Uterus (tissue), 4 donors: ENCODE measurements at places on chromosomes 3 and 15. TPM values are rescaled to one million over a fixed set of nuclear protein-coding genes. Genes with fewer than 3 reads are reported as not detected.
A peak's percentile ranks its signal among the peaks of the same experiment; 100 is the strongest.

DNA sequence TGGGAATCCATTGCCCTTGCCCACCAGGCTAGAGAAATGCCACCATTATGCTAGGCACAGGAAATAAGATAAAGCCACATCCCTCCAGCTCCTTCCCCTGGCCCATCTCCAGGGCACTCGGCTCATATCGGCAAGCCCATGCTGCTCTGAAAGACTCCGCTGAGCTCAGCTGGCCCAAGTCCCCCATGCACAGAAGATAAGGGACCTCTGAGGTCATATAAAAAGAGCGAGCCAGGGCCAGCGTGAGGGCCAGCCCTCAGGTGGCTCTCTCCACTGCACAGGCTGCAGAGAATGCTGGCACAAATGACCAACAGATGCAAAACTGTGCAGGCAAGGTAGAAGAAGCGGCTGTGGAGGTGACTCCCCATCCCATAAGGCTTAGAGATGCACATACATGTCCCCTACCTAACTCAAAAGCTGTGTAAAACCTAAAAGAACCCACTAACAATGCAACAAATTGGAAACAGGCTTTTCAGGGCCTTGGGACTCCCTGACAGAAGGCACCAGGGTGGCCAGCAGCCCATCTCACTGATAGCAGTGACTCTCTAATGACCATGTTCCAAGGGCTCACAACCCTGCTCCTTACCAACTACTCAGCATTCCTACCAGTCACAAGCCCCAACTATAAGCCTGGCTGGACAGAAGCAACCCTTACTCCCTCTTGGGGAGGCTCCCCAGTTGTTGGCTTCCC is 3.0 kb downstream of the RAB6B start:
- no peak overlapping the region for H3K4me3 ChIP-seq
- H3K36me3 ChIP-seq: no peaks in the 10 kb centered on the region
- H3K27me3 ChIP-seq: no peaks in the 10 kb centered on the region
- no peak overlapping the region for H3K27ac ChIP-seq
- H3K4me1 ChIP-seq: no peaks in the 10 kb centered on the region

The VILL gene
- 1.8 TPM for total RNA-seq

The TAGLN3 gene
- total RNA-seq: 0.48 TPM

- peak overlapping the region; percentile 15 for H3K4me3 ChIP-seq
- no peaks in the 10 kb centered on the region for H3K36me3 ChIP-seq
- no peaks in the 10 kb centered on the region for H3K4me1 ChIP-seq
- H3K27ac ChIP-seq: peak overlapping the region; percentile 73
- no peaks in the 10 kb centered on the region for H3K27me3 ChIP-seq
- no peak for DNase-seq
Observed at GRCh38 chr3:23129117-23129516, 74.0 kb upstream of the UBE2E2 start.

DNA sequence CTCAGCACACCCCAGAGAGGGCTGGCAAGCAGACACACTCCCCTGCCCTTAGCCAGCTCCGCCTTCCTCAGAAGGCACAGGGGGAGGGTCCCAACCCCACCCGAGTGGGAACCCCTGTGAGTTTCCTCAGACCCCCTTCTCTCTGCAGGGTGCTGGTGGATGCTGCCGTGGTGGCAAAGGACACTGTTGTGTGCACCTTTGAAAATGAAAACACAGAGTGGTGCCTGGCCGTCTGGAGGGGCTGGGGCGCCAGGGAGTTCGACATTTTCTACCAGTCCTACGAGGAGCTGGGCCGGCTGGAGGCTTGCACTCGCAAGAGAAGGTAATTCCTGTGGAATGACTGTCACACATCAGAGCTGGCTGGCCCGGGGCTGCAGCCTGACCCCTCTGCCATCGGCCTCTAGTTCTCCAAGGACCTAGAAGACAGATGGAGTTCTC is 149.4 kb downstream of the LRRK1 start:
- H3K4me3 ChIP-seq: no peak overlapping the region
- no peaks in the 10 kb centered on the region for H3K4me1 ChIP-seq
- H3K27me3 ChIP-seq: no peaks in the 10 kb centered on the region

The ANKRD63 gene
- 0.52 TPM for total RNA-seq

The EFL1 gene
- total RNA-seq: 28.3 TPM

GRCh38 chr3:156682501-156682900 is 8.1 kb downstream of the TIPARP start:
- no peaks in the 10 kb centered on the region for H3K36me3 ChIP-seq
- H3K4me1 ChIP-seq: peaks cover 3% of the 10 kb centered on the region
- no peaks in the 10 kb centered on the region for H3K27me3 ChIP-seq
- no peak for DNase-seq
- no peak overlapping the region for H3K27ac ChIP-seq
- no peak overlapping the region for H3K4me3 ChIP-seq

- DNase-seq: peak; percentile 48
- no peaks in the 10 kb centered on the region for H3K27me3 ChIP-seq
- H3K4me1 ChIP-seq: peaks cover 8% of the 10 kb centered on the region
- H3K36me3 ChIP-seq: no peaks in the 10 kb centered on the region
- no peak within 1 kb of the TSS for H3K27ac ChIP-seq
Observed at GRCh38 chr3:127628788-127629466, at the start of gene PODXL2. PODXL2 (plus strand) TSS chr3:127629185; CDS start chr3:127629220, 35 bp downstream.

GRCh38 chr15:44069489-44069888 is 125.6 kb downstream of the FRMD5 start:
- no peaks in the 10 kb centered on the region for H3K27me3 ChIP-seq
- no peak for DNase-seq
- H3K4me3 ChIP-seq: no peak overlapping the region
- no peaks in the 10 kb centered on the region for H3K36me3 ChIP-seq
- no peaks in the 10 kb centered on the region for H3K4me1 ChIP-seq
- no peak overlapping the region for H3K27ac ChIP-seq

DNA sequence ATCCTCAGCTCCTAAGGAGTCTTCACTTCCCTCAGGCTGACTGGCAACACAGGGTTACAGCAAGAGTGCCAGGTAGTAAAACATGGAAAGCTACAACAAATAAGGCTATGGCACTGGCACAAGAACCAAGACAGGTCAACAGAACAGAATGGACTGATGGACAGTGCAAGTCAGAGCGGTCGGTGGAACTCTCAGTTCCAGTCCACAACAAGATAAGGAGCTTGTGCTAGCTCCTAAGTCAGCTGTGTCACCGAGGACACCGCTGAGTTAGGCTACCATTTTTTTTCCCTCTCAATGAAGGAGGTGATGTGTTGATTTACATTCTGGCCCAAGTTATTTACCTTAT is 55.9 kb upstream of the LIMD1 start:
- H3K4me1 ChIP-seq: no peaks in the 10 kb centered on the region
- DNase-seq: no peak
- no peak overlapping the region for H3K4me3 ChIP-seq
- no peaks in the 10 kb centered on the region for H3K27me3 ChIP-seq

- H3K4me3 ChIP-seq: no peak overlapping the region
- H3K27me3 ChIP-seq: no peaks in the 10 kb centered on the region
- H3K36me3 ChIP-seq: no peaks in the 10 kb centered on the region
- no peak for DNase-seq
- H3K27ac ChIP-seq: no peak overlapping the region
- no peaks in the 10 kb centered on the region for H3K4me1 ChIP-seq
Observed at GRCh38 chr15:57500979-57501576, 90.6 kb upstream of the MYZAP start.

GRCh38 chr3:38154625-38155255 is 10.6 kb upstream of the OXSR1 start:
- no peaks in the 10 kb centered on the region for H3K27me3 ChIP-seq
- H3K27ac ChIP-seq: no peak overlapping the region
- DNase-seq: no peak

The PTX3 gene
- total RNA-seq: not detected

- no peaks in the 10 kb centered on the region for H3K36me3 ChIP-seq
- DNase-seq: no peak
- H3K27me3 ChIP-seq: no peaks in the 10 kb centered on the region
- no peaks in the 10 kb centered on the region for H3K4me1 ChIP-seq
- H3K27ac ChIP-seq: no peak overlapping the region
- H3K4me3 ChIP-seq: no peak overlapping the region
Observed at GRCh38 chr15:77821188-77821958, 188.7 kb upstream of the LINGO1 start.

DNA sequence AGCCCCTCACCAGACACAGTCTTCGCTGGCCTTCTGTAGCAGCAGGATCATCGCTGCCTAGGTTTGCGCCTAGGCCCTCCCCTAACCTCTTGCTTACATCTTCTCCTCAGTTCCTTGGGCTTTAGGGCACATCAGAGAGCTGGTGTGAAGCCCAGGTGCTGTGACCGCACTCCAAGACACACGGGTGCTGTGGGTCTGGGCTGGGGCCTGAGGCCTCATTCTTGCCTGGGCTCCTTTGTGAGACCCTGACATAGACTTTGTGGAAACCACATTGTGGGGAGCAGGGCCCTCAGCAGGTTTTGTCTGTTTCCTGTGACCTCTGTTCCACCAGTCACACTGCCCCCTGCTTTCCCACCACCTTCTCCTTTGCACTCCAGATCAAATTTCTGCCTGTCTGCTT is 8.0 kb downstream of the AMIGO3 start:
- H3K36me3 ChIP-seq: no peaks in the 10 kb centered on the region
- H3K4me1 ChIP-seq: no peaks in the 10 kb centered on the region
- no peak overlapping the region for H3K4me3 ChIP-seq
- H3K27ac ChIP-seq: no peak overlapping the region
- H3K27me3 ChIP-seq: no peaks in the 10 kb centered on the region
- no peak for DNase-seq

The QRICH1 gene
- total RNA-seq: 140 TPM
